RKO (cell line): ENCODE measurements at places on chromosomes 3 and 15.

GRCh38 chr15:91694131-91694830 is 159.2 kb upstream of the SLCO3A1 start:
- no peak for DNase-seq

- DNase-seq: no peak
These were observed 309.9 kb downstream of the RPLP1 start for GRCh38 chr15:69762373-69763148.

- no peak for DNase-seq
These were observed 1013.3 kb downstream of the TUSC7 start for GRCh38 chr3:117722856-117723255.

DNA sequence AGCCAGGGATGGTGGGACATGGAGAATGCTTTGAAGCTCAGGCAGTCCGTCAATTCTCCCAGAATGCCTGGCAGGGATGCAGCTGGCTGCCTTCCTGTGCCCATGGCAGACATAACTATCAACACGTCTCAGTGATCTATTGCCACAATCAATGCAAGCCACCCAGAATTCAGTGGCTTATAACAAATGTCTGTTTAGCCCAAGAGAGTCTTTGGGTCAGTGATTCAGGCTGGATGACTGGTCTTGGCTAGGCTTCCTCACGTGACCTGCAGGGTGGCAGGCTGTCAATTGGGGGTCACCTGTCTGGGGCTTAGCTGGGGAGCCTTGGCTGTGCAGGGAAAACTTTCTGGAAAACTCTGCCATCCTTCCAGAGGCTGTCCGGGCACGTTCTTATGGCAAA is 213.1 kb upstream of the LRRFIP2 start:
- DNase-seq: no peak

DNA sequence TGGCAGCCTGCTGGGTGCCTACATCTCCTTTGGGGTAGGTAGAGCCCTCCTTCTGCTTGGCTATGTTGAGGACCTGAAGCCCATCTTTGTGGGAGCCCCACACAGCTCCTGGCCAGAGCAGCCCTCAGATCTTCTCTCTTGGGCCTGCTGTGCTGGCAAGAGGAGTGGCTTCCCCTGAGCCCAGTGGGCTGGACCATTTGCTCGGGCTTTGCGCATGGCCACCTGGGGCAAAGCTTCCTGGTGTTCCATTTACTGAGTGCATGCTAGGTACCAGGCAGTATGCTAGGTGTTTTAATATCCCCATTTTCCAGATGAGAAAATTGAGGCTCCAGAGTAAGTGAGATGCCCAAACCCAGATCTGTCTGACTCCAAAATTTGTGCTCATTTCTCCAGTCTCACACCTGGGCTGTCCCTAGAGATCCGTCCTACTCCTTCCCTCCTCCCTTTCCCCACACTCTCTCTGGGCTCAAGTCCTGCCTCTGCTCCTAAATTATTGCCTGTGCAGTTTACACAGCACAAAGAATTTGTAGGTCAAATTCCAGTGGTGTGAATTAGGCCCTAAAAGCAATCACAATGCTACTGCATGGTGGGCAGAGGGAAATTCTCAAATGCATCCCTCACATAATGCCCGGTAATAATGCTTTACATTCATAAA is 39.7 kb downstream of the SLC28A1 start:
- no peak for DNase-seq

DNA sequence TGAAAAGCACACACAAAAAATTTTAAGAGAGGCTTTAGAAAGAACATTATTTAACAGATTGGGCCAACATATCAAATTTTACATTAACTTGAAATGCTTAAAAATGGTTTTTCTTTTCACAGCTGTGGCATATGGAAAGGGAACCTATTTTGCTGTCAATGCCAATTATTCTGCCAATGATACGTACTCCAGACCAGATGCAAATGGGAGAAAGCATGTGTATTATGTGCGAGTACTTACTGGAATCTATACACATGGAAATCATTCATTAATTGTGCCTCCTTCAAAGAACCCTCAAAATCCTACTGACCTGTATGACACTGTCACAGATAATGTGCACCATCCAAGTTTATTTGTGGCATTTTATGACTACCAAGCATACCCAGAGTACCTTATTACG is 47.5 kb downstream of the PARP14 start:
- DNase-seq: no peak

DNA sequence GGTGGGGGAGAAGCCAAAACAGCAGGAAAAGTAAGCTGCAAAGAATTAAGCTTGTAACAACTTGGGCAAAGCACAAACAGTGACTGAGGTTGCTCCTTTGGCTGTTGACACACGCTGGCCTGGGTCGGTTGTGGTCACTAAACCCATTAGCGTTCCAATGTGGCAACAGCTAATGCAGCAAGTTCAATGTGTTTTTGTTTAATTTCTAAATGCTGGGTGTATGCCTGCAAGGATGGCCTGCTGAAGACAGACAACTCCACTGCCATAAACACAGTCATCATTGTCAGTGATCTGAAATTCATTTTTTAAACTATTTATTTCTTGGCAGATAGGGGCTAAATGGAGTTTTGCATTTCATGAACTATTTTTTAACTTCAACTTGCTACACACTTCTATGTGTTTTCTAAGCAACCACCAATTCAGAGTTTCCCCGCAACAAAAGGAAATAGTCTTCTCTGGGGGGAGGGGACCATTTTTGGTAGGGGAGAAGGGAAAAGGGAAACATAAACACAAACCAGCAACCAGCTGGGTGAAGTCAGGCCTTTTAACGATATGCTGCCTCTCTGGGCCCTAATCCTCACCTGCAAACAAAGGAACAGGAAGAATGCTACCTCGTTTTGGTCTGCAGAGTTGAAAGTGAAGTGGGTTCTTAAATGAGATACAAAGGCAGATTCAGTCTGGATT is 34.8 kb upstream of the WNT5A start:
- DNase-seq: no peak

DNA sequence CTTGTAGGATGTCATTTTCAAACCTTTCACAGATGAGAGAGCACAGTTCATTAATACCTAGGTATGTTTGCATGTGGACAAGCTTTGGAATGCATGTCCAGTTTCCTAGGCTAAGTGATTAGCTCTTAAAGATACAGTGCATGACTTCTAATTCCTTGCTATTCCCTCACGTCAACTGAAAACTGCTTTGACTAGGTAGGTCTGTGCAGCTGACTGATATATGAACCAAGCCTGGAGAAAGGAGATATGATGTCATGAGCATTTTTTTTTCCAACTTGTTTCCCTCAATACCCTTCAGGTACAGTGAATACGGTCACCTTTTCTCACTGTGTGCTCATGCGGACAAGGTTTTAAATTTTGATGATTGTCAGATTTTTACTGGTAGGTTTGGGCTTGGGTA is 41.6 kb upstream of the TASOR start:
- no peak for DNase-seq

DNA sequence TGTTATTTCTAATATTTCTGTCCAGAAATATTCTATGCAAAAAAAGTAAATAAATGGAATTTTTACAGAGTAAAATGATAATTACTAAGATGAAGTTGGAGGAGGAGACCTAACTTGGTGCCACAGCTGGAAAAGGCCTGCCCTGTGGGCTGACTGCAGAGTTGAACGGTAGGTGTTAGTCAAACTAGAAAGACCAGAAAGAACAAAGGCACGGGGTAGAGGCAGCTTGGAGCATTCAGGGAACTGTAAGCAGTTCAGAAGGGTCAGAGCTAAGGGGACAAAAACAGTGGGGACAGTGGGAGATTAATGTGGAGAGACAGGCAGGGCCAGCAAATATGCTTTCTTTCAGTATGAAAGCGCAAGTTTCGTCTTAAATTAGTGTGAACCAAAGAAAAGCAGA is 39.3 kb upstream of the PTPRG start:
- no peak for DNase-seq

- DNase-seq: no peak
These were observed 156.4 kb upstream of the AZI2 start for GRCh38 chr3:28504976-28505375.

- DNase-seq: no peak
These were observed 171.9 kb downstream of the FMN1 start for GRCh38 chr15:33022629-33023028.

DNA sequence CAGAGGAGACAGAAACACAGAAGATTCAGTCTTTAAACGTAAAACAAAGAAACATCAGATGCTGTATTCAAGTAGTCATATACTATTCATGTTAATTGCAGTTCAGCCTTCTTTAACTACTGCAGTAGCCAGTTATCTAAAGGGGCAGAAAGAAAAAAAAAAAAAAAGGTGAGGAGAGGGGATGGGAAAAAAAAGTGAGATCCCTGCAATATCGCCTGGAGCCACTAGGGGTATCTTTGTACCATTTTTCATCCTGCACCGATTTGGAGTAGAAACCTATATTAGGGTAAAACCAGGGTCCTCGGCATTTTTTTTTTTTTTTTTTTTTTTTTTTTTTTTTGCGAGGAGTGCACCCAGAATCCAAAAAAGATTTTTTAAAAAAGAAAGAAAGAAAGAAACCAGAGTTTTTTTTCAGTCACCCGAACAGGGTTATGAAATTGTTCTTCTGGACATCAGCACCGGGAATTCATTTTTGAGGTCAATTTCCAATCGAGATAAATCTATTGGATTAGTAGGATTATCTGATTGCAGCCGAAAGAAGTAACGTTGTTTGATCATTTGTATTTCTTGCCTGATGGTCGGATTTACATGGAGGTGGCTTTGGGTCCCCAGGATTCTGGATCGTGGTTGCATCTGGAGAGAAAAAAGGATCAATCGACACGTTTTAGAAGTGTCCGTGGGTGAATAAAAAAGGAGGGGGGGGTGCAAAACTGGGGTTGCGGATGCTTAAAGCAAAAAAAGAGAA is 186.7 kb downstream of the NLGN1 start:
- DNase-seq: no peak

DNA sequence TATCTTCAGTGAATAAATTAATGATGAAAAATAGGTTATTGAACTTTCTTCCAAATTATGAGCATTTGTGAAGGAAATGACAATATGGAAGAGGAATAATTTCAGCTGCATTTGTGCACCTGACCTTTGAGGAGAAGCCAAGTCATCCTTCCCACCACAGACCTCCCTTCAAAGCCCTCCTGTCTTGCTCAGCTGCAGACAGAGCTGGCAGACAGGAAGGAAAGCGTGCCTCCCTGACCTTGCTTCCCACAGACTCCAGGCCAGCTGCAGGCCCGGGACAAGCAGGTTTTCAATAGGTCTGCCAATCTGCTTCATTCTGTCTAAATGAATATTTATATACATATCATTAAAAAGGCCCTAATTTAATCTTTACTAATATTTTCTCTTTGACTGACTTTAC is 152.9 kb upstream of the RBMS3 start:
- no peak for DNase-seq

GRCh38 chr3:13166243-13167063 is 93.2 kb upstream of the IQSEC1 start:
- DNase-seq: no peak

DNA sequence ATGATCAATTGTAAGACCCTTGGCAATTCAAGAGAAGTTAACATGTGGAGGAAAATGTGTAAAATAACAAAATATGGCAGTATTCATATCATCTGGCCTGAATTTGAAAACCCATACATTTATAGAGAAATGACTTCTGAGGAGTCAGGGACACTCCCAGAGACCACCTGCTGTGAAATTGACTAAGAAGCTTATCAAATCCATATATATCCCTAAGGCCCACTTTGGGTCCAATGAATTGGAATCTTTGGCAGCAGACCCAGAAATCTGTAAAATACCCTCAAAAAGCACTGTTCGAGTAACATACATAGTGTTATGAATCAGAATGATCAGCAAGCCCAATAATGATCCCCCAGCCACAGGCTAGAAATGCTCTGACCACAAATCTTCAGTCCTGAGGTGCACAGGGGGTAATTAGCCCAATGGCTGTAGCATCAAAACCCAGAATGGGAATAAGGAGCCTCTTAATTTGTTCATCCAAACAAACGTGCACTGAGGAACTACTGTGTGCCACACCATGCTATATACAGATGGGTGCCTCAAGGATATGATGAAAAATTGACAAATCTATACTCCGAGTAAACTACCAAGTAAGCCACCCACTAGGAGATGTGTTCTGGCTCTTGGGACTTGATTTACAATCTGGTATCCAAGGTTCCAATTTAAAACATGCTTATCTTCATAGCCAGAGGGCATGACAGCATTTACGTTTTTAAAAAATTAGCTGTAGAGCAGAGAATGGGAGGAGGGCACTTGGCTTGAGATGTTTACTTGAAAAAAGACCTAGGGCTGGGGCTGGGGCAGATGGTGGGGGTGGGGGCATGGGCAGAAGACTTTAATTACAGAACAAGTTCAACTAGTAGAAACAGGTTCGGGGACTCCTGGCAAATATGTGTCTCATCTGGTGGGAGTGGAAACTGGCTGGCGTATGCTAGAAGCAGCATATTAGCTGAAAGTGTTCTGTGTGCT is 9.1 kb upstream of the ARHGEF3 start:
- no peak for DNase-seq

GRCh38 chr15:72182673-72183072 is 14.9 kb downstream of the GRAMD2A start:
- DNase-seq: no peak

DNA sequence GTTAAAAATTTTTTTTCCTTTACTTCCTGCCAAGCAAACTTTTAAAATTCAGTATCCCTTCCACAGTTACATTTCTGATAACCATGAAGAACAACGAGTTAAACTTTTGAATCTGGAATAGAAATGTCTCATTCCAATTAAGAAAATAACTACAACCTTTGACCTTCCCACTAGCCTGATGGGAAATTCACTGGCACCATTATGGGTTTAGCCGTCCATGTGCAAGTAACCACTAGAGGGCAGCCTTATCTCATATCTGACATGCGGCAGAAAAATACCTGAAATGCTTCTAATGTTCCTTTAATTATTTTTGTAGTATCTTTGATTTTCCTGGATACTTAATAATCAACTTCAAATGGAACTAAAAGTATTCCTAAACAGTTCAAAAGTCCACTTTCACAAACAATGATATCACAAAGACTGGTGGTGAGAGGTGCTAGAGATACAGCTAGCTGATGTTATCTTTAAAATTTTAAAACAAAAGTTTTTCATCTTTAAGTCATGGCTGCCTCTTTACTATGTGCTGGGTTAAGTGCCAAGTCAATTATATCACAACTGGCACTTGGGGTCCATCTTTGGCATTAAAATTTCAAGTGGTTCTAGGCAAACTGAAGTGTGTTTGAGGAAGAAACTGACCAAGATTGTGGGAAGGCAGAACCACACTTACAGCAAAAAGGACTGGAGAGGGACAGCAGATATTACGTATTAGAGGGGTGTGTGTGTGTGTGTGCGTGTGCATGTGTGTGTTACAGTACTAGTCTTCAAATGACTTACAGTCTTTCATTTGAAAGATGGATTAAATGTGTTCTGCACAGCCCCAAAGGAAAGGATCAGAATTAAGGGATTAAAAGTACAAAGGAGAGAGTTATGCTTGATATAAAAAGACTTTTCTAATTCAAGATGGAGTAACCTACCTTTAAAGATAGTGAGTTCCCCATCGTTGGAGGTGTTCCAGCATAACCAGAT is 107.1 kb upstream of the ICE2 start:
- DNase-seq: peak; percentile 82
